ENCODE measurements at places on chromosomes 3 and 15. TPM values are rescaled to one million over a fixed set of nuclear protein-coding genes. Genes with fewer than 3 reads are reported as not detected.

GRCh38 chr3:81936817-81937216 lies 175.4 kb upstream of the GBE1 start:
- DNase-seq = no peak

The TIMMDC1 gene
- 46.9 TPM for total RNA-seq

GRCh38 chr3:25784971-25785370 lies 1.7 kb upstream of the NGLY1 start:
- DNase-seq = no peak

DNA sequence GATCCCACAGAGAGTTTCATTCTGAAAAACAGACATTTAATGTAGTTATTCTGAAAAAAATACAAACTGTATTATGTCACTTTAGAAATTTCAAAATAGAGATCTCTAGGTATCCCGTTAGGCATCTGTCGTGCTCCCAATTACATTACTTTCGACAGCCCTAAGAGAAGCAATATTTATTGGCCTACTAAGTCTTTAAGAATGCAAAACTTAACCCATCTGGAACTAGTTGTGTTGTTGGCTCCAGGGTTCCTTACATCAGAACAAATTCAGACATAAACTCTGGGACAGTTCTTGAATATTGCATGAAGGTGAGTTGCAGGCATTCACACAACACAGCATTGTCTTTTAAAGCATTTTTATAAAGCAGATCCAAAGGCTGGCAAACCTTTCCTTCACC lies 498.4 kb downstream of the FHIT start:
- no peak for DNase-seq

GRCh38 chr3:37862219-37862902 lies 681 bp downstream of the CTDSPL start:
- DNase-seq = no peak

The SCAMP5 gene
- total RNA-seq = 3.5 TPM

GRCh38 chr15:45586125-45586524 lies 1.1 kb upstream of the BLOC1S6 start:
- no peak for DNase-seq

The COL8A1 gene
- total RNA-seq = 251 TPM

DNA sequence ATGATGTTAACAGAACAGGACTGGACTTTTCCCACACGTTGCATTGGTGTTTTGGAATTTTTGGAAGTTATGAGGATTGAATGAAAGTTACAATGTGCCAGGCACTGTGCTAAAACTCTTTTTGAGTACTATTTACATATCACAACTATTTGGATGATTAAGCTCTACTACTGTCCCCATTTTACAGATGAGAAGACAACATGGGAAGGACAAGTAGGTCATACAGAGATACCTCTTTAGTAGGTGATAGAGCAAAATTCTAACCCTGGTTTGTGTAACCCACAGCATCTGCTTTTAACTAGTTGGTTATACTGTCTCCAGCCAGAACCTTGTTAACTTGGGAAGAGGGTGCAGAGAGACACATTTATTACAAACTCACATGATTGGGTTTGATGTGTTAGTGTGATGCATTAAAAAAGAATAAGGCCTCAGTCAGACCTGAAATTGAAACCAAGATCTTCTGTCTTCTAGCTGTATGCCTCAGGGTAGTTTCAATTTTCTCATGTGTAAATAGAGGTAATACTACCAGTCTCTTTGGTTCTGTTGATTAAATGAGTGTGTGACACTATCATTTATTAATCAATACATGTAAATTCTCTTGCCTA lies 1.4 kb downstream of the NDUFB4 start:
- no peak for DNase-seq

DNA sequence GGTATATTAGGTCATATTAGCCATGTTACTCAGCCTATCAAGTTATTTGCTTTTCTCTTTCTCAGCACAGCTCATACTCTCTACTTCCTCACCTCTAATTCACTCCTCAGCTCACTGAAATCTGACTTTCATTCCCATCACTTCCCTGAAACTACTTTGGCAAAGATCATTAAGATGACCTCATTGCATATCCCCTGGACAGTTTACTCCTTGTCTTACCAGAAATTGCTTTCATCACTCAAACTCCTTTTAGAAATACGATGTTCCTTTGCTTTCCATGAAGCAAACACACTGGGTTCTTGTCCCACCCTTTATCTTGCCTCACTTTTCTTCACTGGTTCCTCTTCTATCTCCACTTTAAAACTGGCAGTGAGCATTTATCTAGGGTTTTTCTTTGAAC lies 354.4 kb downstream of the TUSC7 start:
- DNase-seq = no peak

GRCh38 chr3:175512700-175513099 lies 653.6 kb downstream of the NAALADL2 start:
- no peak for DNase-seq

- DNase-seq = no peak
Measured at GRCh38 chr3:54900838-54901591, 26.8 kb downstream of the LRTM1 start.

The ROPN1 gene
- not detected for total RNA-seq

- DNase-seq = no peak
Measured at GRCh38 chr3:150779402-150779858, 16.5 kb upstream of the SIAH2 start.

- DNase-seq = no peak
Measured at GRCh38 chr3:197241173-197241572, 57.2 kb downstream of the DLG1 start.

- no peak for DNase-seq
Measured at GRCh38 chr15:68001811-68002210, 52.3 kb upstream of the PIAS1 start.

- no peak for DNase-seq
Measured at GRCh38 chr3:2036076-2036475, 62.6 kb upstream of the CNTN4 start.

The GP9 gene
- total RNA-seq = not detected

DNA sequence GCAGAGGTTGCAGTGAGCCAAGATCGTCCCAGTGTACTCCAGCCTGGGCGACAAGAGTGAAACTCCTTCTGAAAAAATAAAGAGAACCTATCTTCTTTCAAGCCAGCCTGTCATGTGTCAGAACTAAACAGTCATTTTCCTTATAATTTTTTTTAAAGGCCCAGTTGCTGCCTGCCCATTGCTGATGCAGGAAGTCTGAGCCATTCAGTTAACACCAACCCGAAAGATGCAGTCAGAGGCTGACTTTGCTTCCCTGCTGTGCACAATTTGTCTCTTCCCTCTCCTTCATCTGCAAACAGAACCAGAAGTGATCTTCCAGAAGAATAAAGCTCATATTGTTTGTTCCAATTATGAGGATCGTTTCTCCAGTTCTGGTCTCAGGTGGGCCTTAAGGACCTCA lies 220.6 kb downstream of the SLCO3A1 start:
- DNase-seq = no peak

DNA sequence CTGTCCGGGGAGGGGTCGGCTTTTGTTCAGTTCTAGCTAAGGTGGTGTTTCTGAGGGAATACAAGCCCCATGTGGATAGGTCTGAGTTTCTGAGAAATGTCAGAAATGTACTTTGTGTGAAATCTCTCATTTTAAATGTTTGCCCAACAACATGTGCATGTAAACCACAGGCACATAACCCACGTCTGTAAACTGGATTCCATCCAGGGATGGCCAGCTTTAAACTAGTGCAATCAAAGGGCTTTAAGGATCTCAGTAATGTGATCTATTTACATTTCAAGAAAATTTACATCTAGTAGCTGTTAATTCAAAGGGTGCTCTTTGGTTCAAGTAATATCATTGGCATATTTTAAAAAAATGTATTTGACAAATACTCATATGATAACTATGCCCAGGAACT lies 52.0 kb downstream of the POLR2M start:
- DNase-seq = no peak

DNA sequence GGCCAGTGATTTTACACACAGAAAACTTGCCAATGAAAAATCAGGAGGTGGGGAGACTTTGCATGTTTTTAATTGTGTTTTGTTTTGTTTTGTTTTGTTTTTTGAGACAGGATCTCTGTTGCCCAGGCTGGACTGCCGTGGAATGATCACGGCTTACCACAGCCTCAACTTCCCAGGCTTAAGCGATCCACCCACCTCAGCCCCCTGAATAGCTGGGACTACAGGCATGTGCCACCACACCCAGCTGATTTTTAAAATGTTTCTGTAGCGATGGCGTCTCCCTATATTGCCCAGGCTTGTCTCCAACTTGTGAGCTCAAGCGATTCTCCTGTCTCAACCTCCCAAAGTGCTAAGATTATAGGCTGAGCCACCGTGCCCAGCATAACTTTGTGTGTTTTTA lies 46.0 kb downstream of the MEIS2 start:
- DNase-seq = no peak

GRCh38 chr3:150631515-150632221 lies 28.5 kb downstream of the SELENOT start:
- no peak for DNase-seq

The PRKCD gene
- 3.9 TPM for total RNA-seq

- DNase-seq = no peak
Measured at GRCh38 chr15:31805090-31805662, 225.1 kb upstream of the CHRNA7 start.

The STRA6 gene
- not detected for total RNA-seq

The CAV3 gene
- not detected for total RNA-seq

DNA sequence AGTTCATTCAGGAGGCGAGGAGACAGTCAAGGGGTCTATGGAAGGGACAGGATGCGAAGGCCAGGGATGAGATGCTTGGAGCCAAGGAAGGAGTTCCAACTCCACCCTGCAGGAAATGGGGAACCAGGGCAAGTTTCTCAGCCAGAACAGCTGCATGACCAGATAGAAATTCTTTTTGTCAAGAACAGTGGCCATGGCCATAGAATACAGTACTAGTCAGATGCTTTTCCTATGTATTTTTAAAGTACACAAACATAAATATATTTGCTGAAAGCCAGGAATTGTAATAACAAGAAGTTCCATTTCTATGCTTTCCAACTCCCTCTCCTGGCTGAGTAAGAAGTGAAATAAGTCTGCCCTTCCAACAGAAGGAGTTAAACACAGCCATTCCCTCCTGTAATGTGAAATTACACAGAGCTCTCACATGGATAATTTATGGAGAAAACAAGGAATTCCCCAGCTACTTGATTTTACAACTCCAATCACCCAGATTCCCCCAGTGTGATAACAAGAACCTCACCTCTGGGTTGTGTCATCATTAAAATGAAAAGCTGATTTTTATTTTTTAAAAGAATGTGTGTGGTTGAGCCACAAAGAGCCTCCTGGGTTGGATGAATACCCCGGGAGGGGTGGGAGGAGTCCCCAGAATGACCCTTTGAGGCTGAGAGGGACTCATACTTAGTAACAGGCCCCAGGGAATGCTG lies 124.6 kb upstream of the ARHGEF3 start:
- no peak for DNase-seq
